Retina (tissue), 1 donor: ENCODE measurements at places on chromosomes 2 and 18.
A peak's percentile ranks its signal among the peaks of the same experiment; 100 is the strongest.

DNA sequence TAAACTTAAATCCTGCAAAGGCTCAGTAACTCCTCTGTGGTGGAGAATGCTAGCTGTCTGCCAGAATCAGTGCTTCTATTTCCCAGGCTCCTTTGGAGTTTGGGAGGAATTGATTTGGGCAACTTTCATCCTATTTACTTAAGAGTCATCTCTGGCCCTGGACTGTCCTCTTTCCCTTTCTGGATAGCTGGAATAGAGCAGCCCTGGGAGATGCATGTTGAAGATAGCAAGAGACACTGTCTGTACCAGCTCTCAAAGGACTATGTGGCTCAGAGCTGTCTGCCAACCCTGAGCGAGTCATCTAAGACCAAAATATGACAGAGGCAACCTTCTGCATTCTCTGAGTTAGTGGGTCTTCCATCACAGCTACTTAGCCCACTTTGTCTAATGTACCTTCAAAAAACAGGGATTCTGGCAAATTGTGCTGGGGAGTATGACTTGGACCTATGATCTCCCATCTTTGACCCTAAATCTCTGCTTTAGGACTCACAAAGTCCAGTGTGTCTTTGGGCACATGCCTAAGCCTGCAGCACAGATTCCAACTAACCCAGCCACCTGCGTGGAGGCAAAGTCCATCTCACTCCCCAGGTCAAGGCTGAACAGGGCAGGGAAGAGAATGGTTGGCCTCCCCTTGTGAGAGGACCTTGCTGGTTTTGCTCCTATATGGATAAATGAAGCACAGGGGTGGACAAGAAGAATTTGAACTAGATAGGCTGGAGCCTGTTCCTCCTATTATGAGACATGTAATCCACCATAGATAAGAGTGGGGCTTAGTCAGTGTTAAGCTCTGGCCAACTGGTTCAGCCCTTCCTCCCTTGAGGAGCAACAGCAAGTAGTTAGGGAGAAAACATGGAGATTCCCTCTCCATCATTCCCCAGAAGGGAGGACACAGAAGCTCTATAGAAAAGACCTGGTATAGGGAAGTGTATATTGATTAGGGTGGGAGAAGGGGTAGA lies 99.1 kb upstream of the PELI1 start:
- no peak for DNase-seq

GRCh38 chr18:3048121-3048520 lies 35.2 kb upstream of the LPIN2 start:
- no peak for DNase-seq

DNA sequence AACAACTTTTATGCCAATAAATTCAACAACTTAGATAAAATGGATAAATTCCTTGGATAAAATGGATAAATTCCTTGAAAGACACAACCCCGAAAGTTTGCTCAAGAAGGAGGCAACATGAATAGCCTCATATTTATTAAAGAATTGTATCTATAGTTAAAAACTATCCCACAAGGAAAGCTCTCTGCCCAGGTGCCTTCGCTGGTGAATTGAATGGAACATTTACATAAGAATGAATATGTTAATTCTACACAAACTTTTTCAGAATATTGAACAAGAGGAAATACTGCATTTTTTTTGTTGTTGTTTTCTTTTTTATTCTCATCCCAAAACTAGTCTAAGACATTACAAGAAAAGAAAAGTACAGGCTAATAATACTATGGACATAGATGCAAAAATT lies 805.3 kb upstream of the RAB6C start:
- DNase-seq = no peak

DNA sequence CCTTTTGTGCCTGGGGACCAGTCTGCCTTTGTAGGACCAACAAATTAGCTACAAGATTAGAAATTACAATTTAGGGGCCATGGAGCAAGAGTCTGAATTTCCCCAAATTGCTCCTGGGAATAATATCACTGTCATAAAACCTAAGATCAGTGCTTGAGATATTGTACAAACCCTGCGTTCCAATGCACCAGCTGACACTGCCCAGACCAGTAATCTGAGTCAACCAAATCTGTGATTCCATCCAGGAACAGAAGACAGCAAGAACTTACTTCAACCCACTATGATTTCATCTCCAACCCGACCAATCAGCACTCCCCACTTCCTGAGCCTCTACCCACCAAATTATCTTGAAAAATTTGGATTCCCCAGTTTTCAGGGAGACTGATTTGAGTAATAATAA lies 1305.0 kb upstream of the NRXN1 start:
- no peak for DNase-seq

GRCh38 chr2:69935011-69935410 lies 20.1 kb downstream of the MXD1 start:
- no peak for DNase-seq

DNA sequence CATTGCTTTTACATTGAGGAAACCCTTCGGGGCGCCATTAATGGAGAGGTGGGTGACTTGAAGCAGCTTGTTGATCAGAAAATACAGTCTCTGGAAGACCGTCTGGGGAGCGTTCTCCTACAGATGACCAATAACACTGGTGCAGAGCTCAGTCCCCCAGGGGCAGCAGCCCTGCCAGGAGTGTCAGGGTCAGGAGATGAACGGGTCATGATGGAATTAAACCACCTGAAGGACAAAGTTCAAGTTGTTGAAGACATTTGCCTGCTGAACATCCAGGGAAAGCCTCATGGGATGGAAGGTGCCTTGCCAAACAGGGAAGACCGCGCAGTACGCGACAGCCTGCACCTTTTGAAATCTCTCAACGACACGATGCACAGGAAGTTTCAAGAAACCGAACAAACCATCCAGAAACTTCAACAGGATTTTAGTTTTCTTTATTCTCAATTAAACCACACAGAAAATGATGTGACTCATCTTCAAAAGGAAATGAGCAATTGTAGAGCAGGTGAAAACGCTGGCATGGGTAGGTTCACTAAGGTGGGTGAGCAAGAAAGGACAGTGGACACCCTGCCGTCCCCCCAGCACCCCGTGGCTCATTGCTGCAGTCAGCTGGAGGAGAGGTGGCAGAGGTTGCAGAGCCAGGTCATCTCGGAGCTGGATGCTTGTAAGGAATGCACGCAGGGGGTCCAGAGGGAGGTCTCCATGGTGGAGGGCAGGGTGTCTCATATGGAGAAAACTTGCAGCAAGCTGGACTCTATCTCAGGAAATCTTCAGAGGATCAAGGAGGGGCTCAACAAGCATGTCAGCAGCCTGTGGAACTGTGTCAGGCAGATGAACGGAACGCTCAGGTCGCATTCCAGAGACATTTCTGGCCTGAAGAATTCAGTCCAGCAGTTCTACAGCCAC lies 45.0 kb downstream of the EMILIN2 start:
- DNase-seq = no peak

- no peak for DNase-seq
These were observed 119.4 kb upstream of the CTDP1 start for GRCh38 chr18:79560042-79560860.

GRCh38 chr2:71846669-71847291 lies 300.9 kb downstream of the CYP26B1 start:
- no peak for DNase-seq

DNA sequence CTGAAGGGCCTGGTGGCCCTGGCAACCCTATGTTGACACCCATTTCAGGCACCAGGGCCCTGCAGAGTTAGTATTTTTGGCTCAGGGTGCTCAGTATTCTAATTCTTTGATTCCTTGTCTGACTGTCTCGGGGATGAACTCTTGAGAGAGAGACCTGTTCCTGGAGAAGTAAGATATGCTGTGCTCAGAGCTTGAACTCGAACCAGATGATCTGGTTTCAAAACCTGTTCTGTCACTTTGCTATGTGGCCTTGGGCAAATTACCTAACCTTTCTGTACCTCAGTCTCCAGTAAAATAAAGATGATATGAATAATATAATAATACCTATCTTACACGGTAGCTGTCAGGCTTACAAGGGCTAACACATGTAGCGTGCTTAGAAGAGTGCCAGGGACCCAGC lies 294.2 kb downstream of the DYSF start:
- no peak for DNase-seq

DNA sequence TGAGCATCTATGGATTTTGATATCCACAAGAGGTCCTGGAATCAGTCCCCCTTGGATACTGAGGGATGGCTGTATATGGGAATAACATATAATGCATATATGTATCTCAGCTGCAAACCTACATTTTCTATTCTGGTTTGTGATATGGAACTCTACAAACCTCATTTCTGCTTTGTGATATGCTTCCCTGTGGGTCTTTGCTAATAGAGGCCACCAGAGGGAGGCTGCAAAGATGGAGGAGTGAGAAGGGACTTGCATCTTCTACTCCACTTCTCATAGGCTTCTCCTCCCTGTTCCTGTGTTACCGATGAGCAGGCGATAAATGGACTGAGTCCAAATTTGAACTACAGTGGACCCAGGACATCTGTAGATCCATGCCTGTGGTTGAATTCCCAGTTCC lies 37.8 kb downstream of the ARID5A start:
- DNase-seq = no peak

DNA sequence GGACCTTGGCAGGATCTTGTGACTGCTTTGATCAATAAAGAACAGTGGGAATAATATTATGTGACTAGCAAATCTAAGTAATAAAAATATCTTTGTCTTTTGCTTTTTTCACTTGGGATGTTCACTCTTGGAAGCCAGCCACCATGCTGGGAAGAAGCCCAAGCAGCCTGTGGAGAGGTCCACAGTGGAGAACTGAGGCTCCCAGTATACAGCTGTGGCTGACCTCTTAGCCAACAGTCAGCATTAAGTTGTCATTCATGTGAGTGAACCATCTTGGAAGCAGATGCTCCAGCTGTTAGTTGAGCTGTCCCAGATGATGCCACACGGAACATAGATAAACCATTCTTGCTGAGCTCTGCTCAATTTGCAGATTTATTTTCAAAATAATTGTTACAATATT lies 160.0 kb downstream of the OSR1 start:
- no peak for DNase-seq

DNA sequence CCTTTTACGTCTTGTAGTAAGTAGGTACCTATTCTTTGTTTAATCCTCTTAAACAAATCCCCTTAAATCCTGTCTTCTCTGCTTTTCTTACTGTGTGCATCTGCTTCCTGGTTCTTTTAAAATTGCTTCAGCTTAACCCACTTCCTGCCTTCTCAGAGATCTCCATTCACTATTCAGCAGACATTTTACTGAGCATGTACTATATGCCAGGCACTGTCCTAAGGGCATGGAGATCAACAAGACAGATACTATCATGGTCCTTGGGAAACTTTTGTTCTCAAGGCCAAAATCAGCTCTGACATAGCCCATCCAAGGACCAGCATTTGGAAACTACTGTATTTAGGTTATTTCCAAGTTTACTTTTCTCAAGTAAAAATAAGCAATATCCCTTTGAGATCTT lies 227.5 kb downstream of the TPGS2 start:
- no peak for DNase-seq

GRCh38 chr2:42810971-42811811 lies 18.8 kb upstream of the HAAO start:
- no peak for DNase-seq

GRCh38 chr2:171735991-171736710 lies 48.9 kb downstream of the DYNC1I2 start:
- DNase-seq = no peak

DNA sequence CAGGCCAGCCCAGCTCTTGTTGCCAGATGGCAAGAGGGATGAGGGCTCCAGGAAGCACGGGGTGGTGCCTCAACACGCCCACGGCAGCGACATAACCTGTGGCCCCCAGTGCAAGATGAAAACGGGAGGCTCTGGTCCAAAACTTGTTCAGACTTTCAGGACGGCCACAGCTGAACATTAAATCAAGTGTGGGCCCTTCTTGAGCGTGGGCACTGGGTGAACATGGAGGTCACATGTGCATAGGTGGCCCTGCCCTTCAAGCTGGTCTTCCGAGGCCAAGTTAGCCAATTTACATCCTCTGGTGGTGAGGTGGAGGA lies 77.5 kb downstream of the NDUFA10 start:
- DNase-seq = no peak

DNA sequence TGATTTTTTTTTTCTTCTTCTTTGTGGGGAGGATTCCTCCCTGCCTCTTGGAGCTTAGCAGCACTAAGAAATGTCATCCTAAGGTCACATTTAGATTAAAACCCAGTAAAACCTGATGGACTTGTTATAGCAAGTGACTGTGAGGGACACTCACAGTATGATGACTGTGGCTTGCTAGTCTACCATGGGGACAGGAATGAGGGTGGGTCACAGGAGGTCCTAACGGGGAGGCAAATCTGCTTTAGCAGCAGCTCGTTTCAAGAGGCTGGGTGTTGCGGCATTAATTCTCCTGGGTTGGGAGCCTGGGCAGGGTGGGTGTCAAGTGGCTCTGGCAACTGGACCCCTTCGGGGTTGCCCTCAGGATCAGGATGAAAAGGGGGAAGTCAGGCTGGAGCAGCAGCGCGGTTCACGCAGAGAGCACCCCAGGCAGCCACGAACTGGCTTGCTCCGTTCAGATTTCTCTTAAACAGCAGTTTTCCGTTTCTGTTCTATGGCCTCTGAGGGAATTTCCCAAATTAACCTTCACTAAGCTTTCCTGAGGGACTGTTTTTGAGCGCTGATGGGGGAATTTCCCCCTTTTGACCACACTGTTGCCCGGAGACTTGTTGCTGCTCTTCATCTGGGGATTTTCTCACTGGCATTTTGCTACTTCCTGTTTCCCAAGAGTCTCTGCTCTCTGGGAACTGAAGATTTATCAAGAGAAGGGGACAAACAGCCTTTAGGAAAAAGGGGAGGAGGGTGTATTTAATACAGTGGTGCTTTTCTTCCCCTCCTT lies 59.8 kb upstream of the PELI1 start:
- DNase-seq = peak; percentile 41

- no peak for DNase-seq
These were observed 118.7 kb upstream of the MSTN start for GRCh38 chr2:190181123-190181669.

- no peak for DNase-seq
These were observed 134.8 kb downstream of the TCF4 start for GRCh38 chr18:55453186-55453585.

- no peak for DNase-seq
These were observed 105.2 kb downstream of the RAD51AP2 start for GRCh38 chr2:17413036-17413435.

GRCh38 chr2:45130736-45131135 lies 121.5 kb upstream of the SIX2 start:
- no peak for DNase-seq

DNA sequence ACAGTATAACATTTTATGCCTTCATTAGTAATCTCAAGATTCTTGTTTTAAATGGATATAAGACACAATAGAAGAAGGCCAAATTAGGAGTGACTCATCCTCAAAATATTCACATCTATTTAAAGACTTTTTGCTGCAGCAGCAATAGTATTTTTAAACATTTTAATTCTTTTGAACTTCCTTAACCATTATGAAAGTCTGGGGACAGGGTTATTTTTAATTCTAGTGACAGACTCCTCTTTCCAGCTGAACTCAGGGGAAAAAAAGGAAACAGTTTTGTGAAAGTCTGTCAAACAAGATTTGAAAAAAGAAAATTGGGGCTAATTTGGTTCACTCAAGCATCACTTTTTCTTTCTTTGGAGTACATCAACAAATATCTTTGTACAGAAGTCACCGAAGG lies 541.8 kb downstream of the NUP35 start:
- DNase-seq = peak; percentile 64

DNA sequence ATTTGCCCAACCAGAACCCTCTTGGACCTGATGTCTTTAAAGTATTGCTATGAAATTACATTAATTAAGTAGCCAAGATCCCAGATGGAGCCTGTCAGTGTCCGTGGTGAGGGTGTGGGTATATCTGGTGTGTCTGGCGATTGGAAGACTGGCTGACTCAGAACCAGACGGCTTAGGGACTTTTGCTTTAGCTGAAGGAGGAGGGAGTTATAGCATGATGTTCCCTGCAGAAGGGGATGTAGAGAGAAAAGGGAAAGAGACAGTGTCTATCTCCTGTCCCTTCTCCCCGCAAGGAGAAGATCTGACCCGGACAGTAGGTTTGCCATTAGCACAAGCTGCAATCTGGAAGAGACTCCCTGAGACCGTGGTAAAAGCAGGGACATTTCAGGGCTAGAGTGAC lies 60.6 kb downstream of the POU3F3 start:
- DNase-seq = no peak
